ENCODE measurements at places on chromosomes 13 and 19. TPM values are rescaled to one million over a fixed set of nuclear protein-coding genes. Genes with fewer than 3 reads are reported as not detected.

MIER2 gene
- 16.9 TPM for total RNA-seq

GRCh38 chr13:49132479-49133002 lies 87.6 kb upstream of the MLNR start:
- no peak for DNase-seq
- no peaks in the 10 kb centered on the region for H3K27me3 ChIP-seq
- H3K27ac ChIP-seq, result no peak overlapping the region
- H3K36me3 ChIP-seq, result no peaks in the 10 kb centered on the region
- no peak overlapping the region for H3K4me3 ChIP-seq

DNA sequence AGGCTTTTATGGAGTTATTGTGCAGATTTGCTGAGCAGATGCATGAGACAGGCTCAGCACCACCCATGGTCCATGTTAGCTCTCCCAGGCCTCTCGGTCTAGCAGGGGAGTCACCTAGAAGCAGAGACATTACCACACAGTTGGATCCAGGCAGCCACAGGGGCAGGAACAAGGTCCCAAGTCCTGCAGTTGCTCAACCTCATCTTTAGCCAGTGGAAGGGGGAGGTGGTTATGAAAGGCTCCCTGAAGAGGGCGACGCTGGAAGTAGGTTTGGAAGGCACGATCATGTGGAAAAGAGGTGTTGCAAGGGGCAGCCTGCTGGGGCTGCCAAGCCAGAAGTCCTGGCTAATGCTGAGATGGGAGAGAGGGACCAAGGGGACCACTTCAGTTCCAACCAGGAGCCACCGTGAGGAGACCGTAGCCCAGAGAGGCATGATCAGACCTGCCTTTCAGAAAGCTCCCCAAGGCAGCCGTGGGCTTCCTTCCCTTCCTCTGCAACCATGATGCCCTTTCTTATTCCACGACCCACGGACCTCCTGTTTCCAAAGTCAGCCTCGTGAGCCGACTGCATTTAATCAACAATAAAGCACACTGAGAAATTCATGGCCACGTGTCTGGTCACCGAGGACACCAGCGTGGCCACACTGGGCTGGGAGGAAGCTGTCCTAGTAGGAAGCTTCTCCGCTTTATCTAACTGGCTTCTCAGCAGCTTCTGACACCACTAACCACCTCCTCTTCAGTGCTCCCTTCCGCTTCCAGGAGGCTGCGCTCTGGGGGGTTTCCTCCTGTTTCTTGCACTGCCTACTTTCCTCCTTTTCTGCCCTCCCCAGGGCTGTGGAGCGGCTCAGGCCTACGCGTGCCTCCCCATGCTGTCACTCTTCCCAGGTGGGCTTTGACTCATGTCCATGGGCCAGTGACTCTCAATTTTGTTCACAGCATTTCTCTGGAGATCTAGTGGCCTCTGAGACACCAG lies 2.6 kb downstream of the AP1M1 start:
- H3K4me3 ChIP-seq, result no peak overlapping the region
- DNase-seq, result no peak
- peaks cover 20% of the 10 kb centered on the region for H3K4me1 ChIP-seq

GRCh38 chr19:5143471-5144411 lies 174.8 kb downstream of the KDM4B start:
- no peaks in the 10 kb centered on the region for H3K4me1 ChIP-seq
- H3K27ac ChIP-seq, result no peak overlapping the region
- H3K36me3 ChIP-seq, result peaks cover 14% of the 10 kb centered on the region
- no peak overlapping the region for H3K4me3 ChIP-seq
- no peaks in the 10 kb centered on the region for H3K27me3 ChIP-seq
- DNase-seq, result no peak

DNA sequence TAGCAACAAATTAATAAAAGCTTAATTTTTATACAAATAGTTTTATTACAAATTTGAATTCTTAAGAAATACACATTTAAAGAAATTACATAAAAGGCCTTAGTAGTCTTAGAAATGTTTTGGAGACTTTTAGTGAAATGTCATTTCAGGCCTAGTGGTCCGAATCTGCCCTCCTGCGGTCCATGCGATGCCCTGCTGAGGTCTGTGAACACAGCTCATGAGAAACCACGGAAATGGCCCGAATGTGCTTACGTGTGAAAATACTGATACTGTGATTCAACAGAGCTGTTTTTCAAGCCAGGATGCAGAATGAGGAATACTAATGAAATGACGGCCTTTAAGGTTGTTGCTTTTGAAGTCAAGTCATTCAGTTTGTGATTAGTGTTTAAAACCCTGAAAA lies 157.9 kb downstream of the COL4A1 start:
- H3K27ac ChIP-seq, result no peak overlapping the region
- DNase-seq, result no peak
- no peak overlapping the region for H3K4me3 ChIP-seq
- no peaks in the 10 kb centered on the region for H3K36me3 ChIP-seq
- H3K4me1 ChIP-seq, result no peaks in the 10 kb centered on the region
- no peaks in the 10 kb centered on the region for H3K27me3 ChIP-seq

DNA sequence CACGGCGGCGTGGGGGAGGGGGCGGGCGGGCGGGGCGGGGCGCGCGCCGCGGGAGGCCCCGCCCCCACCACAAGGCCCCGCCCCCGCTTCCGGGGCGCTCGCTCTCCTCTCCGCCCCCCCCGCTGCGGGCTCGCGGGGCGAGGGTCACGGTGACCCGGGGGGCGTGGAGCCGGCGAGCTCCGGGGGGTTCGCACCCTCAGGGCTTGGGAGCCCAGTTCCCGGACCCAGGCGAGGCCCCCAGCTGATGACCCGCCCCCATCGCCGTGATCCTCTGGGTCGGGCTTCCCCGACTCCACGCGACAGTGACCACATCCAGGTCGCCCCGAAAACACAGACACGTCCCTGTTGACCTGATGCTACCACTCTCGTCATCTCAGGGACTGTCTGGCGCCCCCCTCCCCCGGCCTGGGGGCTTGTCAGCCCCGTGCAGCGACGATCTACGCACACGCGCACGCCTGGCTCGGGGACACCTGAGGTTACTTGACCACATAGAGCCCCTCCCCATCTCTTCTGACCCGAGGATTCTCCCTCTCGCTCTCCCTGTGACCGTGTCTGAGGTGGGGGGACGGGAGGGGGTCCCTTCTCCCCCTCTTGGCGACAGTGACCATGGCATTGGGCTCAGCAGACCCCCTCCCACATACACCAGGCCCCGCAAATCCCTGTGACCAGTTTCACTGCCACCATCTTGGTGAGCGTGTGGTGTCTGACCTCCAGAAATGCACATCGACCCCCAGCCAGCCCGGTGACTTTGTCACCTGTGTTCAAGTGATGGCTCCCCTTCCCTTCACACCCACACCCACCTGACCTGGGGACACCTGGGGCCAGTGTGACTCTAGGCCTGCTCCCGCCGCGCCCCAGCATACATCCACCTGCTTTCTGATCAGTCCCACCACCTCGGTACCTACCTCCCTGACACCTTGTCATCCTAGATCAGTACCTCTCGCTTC lies 670 bp downstream of the MAP2K7 start:
- peak overlapping the region; percentile 83 for H3K27ac ChIP-seq
- H3K4me1 ChIP-seq, result peaks cover 15% of the 10 kb centered on the region
- H3K4me3 ChIP-seq, result peak overlapping the region; percentile 95
- no peak for DNase-seq
- H3K36me3 ChIP-seq, result no peaks in the 10 kb centered on the region

All from prostate gland (tissue), 2 donors.